ENCODE measurements at places on chromosomes 7 and 10. TPM values are rescaled to one million over a fixed set of nuclear protein-coding genes. Genes with fewer than 3 reads are reported as not detected.

The NPY4R gene
- total RNA-seq: 34.8 TPM

The STEAP1 gene
- 16.9 TPM for total RNA-seq

The STEAP4 gene
- 0.02 TPM for total RNA-seq

The NEUROG3 gene
- not detected for total RNA-seq

The HABP2 gene
- 0.09 TPM for total RNA-seq

The SH2D4B gene
- total RNA-seq: 0.06 TPM

The ZNRF2 gene
- 4.4 TPM for total RNA-seq

The CYP26C1 gene
- not detected for total RNA-seq

The NODAL gene
- total RNA-seq: not detected

The ITGA8 gene
- not detected for total RNA-seq

The MYL10 gene
- total RNA-seq: not detected

The SKIDA1 gene
- total RNA-seq: 1.0 TPM

The SCART1 gene
- total RNA-seq: 0.10 TPM

The CFTR gene
- total RNA-seq: not detected

The TMEM270 gene
- total RNA-seq: 0.17 TPM

Measured in A549 treated with AZD2906 at 1 μM for 4 hours (cell line).